GM23338 (cell line): ENCODE measurements at places on chromosomes 1 and 21. TPM values are rescaled to one million over a fixed set of nuclear protein-coding genes. Genes with fewer than 3 reads are reported as not detected.

The PLCH2 gene
- total RNA-seq = 0.08 and 0.31 TPM in 2 replicates

The TPTE gene
- total RNA-seq = not detected in 2 replicates

The RASAL2 gene
- total RNA-seq = 35.4 and 42.2 TPM in 2 replicates

The HSD3B2 gene
- total RNA-seq = not detected in 2 replicates

The AIRE gene
- total RNA-seq = 0.10 TPM in 1 of 2 replicates, not detected in the other

DNA sequence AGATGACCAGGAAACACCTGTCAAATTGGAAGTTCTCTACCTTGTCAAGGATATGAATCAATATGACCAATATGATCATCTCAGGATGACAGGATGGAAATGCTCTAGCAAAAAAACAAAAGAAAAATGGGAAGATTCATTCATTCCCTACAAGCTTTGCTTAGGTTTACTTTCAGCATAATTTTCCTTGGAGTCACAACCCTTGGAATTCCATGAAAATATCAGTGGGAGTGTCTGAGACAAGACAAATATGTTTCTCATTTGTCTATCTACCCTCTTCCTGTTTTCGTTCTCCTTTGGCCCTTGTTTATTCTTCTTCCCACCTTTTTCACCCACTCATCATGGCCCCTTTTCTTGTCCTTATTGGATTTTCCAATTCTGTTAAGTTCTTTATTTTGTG is 50.6 kb downstream of the COLGALT2 start:
- DNase-seq = no peak

GRCh38 chr1:6796095-6796494 is 10.8 kb downstream of the CAMTA1 start:
- no peak for DNase-seq

GRCh38 chr1:227004796-227005195 is 64.7 kb downstream of the COQ8A start:
- DNase-seq = no peak

- no peak for DNase-seq
Observed at GRCh38 chr21:18467715-18468114, 64.1 kb upstream of the TMPRSS15 start.

GRCh38 chr1:245822996-245823395 is 668.2 kb downstream of the KIF26B start:
- DNase-seq = no peak

GRCh38 chr21:31084689-31085088 is 46.4 kb upstream of the KRTAP19-8 start:
- no peak for DNase-seq

DNA sequence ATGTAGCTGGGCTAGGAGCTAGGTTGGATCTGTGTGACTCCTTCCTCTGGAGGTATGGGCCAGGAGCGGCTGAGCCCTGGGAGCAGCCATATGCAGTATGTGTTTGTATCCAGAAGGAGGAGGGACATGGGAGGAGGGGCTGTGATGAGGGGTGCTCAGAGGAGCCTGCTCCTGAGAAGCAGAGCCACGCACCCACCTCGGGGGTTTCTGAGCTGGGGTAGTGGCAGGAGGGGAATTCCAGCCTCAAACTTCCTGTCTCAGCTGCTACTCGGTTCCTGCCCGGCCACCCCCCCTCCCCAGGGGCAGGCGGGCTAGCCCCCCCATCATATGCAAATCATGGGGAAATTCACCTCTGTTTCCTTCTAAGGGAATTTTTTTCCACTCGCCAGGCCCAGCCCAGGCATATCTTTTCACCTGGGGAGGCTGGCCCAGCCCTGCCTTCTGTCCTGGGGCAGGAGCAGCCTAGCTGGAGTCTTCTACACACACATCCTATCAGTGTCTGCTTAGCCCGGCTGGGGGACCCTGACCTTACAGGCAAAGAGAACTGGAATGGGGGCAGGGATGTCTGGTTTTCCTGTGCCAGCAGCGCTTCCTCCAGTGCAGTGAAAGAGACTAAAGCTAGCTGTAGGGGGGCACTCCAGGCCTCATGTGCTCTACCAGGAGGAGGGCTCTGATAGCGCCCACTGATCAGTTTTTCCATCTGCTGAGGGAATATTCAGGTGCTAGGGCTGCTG is 3.0 kb downstream of the ZC3H12A start:
- DNase-seq = peak; percentile 69

GRCh38 chr1:81714636-81715035 is 86.1 kb upstream of the ADGRL2 start:
- DNase-seq = no peak

DNA sequence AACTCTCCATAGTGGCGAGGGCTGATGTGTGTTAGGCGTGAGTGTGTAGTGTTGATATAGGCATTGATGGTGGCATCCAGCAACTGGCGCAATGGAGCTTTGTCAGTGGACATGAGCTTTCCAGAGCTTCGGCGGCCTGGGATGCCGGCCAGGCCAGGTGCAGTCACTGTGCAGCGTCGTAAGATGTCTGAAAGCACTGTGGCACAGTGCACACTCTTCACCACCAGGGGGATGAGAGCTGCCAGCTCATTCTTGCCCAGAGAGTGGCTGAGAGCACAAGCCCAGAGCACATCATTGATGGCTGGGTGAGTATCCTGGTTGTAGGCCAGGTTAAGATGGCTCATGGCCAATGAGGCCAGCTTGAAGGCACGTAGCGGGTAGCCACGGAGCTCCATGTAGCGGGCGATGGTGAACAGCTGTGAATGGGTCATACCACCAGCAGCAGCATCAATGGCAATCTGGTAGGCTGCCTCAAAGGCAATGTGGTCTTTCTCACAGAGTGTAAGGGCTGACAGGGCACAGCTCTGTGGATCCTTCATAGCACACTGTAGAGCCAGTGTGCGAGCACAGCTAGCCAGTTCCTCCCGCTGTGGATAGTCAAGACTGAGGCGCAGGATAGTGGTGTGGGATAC is 6.7 kb downstream of the UROD start:
- peak; percentile 85 for DNase-seq

GRCh38 chr1:17251701-17252376 is 2.9 kb downstream of the PADI3 start:
- no peak for DNase-seq
